ENCODE measurements at places on chromosomes 3 and 15. TPM values are rescaled to one million over a fixed set of nuclear protein-coding genes. Genes with fewer than 3 reads are reported as not detected.

- DNase-seq, result no peak
Observed at GRCh38 chr3:151866711-151867410, 6.6 kb upstream of the SUCNR1 start.

Gene WDR72
- polyA plus RNA-seq, result 0.02 TPM

DNA sequence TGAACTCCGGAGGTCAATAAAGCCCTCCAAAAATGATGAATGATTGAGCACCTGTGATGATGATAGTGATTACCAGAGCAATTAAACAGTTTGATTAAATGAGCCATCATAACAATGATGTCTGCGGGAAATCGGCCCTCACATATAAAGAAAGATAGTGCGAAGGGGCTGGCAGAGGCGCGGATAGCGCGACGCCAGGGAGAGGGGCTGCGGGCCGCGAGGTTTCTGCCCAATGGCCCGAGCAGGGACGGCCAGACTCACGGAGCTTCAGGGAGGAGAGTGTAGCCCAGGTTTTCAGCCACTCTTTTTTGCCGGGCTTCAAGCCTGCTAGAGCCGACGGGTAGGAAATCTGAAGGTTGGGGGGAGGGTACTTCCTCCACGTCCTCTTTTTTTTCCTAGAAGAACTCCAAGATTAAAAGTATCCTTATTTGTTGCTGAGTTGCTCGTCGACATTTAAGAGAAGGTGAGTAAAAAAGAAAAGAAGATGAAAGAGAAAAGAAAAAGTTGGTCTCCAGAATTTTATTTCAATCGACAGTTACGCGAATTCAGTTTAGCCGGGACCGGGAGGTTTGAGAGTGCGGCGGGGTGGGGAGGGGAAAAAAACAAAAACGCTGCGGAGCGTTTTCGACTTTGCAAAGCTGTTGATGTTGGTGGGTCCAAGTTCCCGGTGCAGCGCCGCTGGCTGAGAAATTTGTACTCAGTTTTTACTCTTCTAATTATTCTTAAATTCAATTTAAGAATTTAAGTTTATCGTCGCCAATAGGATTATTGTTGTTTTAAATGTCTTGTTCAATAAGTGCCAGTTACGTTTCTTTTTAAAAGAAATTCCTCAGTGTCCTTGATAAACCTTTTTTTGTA, 2.2 kb upstream of the MEIS2 start:
- DNase-seq, result no peak

DNA sequence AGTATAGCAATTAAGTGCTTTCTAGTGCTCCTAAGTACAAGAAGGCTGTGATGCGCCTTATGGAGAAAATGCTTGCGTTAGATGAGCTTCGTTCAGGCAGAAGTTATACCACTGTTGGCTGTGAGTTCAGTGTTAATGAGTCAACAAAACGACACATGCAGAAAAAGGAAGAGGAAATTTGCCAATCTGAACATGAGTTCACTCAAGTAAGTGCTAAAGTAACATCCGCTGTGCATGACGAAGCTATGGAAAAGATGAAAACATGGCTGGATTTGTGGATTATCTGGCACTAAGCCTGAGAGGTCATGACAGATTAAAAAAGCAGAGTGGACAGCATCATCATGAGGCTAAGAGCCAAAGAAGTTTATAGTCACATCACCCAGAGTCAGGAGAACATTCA, 36.9 kb downstream of the SH3BP5 start:
- no peak for DNase-seq

GRCh38 chr3:108830991-108831614, 8.5 kb downstream of the TRAT1 start:
- DNase-seq, result no peak

Gene CHD2
- 28.6 TPM for polyA plus RNA-seq

Gene DAPK2
- 1.4 TPM for polyA plus RNA-seq

Gene IMPG2
- 0.10 TPM for polyA plus RNA-seq

Gene MCTP2
- 0.26 TPM for polyA plus RNA-seq

Gene MINAR1
- 0.35 TPM for polyA plus RNA-seq

Gene FETUB
- 0.05 TPM for polyA plus RNA-seq

DNA sequence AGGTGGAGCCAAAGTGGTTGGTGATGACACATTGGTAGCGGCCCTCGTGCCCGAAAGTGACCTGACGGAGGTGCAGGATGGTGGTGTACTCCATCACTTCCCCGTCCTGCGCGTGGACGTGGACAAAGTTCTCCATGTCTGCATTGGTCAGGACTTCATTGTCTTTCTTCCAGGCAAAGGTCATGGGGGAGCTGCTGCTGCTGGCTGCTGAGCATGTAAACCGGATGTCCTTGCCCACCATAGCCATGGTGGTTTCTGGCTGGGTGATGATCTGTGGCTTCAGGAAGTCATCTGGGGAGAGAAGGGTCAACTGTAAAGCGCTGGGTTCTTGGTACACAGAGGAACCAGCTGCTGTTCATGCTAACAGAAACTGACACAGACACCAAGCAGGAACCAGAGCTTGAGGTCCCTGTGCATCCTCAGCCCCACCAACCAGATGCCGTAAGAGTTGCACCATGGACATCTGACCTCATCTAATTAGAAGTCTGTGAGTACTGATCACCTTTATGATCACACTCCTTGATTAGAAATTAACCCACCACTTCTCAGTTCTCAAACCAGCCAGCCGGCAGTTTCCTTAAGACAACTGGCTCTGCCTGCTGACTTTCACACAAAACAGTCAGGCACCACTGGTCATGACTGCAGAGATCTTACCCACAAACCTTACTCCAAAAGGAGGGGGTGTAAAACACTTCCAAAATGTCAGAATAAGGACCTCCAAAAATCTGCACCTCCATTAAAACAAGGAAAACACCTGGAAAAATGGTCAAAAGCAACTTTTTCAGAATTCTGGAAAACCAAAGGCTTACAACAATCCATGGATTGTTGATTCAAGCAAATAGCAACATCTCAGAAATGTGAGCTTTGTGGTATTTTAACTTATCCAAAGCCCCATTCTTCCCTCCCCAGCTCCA, 114.6 kb downstream of the LRIG1 start:
- DNase-seq, result no peak

GRCh38 chr3:107430214-107430995, 53.2 kb downstream of the CCDC54 start:
- peak; percentile 13 for DNase-seq

DNA sequence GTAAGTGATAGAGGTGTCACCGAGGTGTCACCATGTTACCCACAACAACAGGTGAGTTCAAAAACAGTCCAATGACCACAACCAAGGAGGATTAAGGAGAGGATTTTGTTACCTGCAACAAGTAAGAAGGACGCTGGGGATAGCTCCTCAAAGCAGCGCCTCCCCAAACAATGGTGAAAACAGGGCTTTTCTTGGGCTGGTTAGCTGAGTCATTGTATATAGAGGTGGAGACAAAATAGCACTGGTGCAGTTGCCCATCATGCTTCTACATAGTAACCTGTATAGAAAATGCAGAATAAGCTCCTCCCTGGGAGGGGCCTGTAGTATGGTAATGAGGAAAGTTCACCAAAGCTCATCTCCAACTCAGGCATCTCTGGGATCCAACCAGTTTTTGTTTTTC, 116.9 kb upstream of the EIF1B start:
- DNase-seq, result no peak

Gene ROPN1B
- polyA plus RNA-seq, result not detected

Gene DYNC1LI1
- polyA plus RNA-seq, result 16.9 TPM

DNA sequence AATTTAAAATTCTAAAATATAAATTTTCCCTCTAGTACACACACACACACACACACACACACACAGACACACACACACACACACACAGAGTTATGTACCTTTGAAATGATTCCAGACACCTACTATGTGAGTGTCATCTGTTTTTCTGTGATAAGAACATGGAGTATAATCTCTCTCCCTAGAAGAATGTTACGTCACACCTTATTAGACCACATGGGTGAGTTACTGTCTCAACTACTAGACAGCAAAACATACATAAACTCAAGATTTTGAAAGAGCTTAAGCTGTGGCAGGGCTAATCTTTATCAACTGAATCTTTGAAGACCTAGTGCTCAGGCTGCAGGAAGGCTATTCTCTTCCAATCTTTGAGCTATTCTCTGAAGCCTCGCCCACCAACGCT, 385.9 kb upstream of the BCHE start:
- DNase-seq, result no peak

Gene SLC9C1
- not detected for polyA plus RNA-seq

DNA sequence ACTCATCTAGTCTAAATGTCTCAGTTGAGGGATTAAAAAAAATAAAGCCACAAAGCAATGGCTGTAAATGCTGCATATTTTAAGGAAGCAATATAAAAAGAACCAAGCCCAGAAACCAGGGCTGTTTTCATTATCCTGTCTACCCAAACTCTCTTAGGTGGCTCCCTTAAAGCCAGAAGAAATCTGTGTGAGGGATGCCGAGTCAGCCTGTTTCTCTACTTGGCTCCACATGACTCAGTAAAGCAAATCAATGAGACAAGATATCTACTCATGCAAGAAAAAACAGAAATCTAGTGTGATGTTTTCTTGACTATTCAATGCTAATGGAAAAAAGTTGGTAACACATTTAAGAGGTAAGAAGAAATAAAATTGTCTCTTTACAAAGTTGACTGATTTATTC, 296.2 kb downstream of the ZBTB20 start:
- DNase-seq, result no peak

Gene CCR8
- polyA plus RNA-seq, result not detected

- DNase-seq, result no peak
Observed at GRCh38 chr3:138184994-138185393, 2.1 kb upstream of the ARMC8 start.

DNA sequence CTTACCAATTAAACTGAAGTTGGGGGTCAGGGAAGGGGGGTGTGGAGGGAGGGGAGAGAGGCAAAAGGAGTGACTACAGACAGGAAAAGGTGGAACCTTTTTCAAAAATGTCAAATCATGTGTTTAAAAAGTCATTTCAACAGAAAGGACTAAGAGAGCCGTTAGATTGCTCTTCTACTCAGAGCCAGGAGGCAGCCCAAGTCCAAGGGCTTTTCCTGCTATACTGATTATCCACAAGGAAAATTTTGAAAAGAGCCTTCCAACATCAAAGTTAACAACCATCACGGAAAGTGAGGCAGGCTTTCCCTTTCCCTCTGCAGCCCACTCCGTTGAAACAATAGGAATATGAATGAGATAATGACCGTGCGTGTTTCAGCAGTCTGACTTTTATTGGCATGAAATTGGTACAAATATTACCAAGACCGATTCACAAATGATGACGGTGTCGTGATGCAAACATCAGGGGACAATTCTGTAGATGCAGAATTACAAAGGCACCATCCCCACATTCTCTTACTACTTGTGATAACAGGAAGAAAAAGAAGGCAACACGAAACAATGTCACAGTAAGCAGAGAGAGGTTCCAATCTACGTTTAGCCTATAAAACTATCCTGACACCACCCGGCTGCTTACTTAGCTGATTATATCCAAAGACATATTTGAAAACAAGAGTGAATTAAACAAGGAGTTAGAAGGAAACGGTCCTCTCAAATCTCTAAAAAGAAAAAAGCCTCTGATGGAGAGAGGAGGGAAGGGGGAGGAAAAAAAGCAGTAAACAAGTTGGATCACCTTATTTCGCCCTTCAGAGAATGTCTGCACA, 453.7 kb downstream of the FOXP1 start:
- DNase-seq, result no peak

Gene BBX
- polyA plus RNA-seq, result 13.7 TPM

- DNase-seq, result peak; percentile 36
Observed at GRCh38 chr15:33126559-33127290, 67.8 kb downstream of the FMN1 start.

Gene UROC1
- not detected for polyA plus RNA-seq

DNA sequence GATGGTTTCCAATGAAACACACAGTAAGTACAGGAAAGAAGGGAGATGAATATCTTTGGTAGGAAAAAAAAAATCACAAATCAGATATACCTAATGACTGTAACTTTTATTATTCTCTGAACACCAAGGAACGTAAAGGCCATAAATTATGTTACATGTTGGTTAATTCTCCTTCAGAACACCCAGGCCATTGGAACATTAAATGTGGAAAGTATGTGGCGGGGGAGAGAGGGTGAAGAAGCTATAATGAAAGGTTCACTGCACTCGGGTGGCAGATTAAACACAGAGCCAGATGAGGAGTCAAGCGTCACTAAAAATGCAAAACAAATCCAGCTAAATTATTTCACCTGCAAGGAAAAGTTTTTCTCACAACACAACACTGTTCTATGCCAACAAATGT, 193.8 kb downstream of the FHIT start:
- no peak for DNase-seq

DNA sequence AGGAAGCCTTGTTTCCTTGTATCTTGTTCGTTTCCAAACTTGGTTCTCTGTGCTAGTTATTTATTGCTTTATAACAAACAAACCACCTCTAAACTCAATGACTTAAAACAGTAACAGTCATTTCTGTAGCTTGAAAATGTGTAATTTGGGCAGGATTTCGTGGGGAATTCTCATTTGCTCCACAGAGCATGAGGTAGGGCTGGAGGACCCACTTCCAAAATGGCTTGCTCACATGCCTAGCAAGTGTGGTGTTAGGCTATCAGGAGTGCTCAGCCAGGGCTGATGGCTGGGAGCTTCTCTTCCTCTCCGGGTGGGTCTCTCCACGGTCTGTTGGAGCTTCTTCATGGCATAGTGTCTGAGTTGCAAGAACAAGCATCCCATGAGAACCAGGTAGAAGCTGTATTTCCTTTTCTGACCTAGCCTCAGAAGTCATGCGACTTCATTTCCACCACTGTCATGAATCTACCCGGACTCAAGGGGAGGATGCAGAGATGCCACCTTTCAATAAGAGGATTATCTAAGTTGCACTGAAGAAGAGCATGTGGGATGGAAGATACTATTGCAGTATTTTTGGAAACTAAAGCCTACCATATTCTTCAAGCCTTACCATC, 8.2 kb upstream of the TNIK start:
- no peak for DNase-seq

Gene A4GNT
- not detected for polyA plus RNA-seq

Gene TSC22D2
- polyA plus RNA-seq, result 4.8 TPM

- no peak for DNase-seq
Observed at GRCh38 chr3:124634210-124635168, 95.8 kb upstream of the UMPS start.

Gene LZTFL1
- 19.7 TPM for polyA plus RNA-seq

- no peak for DNase-seq
Observed at GRCh38 chr15:96472681-96473080, 142.2 kb downstream of the NR2F2 start.
